ENCODE measurements at places on chromosomes 5 and 9.

DNA sequence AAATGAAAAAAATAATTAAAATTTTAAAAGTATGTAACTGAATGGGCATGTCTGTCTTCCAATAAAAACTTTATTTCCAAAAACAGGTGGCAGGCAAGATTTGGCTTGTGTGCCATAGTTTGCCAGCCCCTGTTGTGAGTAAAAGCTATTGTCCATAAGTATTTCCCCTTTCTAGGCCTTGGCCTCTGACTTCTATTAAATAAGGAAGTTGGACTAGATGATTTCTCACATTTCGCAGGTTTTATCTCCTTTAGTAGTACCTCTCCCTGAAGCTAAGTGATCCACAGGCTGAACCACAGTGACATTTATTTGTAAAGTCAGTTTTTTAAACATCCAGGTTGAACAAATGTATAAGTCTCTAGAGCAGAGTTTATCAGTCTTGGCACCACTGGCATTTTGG, 41.3 kb downstream of the RECK start:
- no peak for DNase-seq
- no peak overlapping the region for H3K27ac ChIP-seq
- H3K4me3 ChIP-seq = no peak overlapping the region
- no peaks in the 10 kb centered on the region for H3K27me3 ChIP-seq

DNA sequence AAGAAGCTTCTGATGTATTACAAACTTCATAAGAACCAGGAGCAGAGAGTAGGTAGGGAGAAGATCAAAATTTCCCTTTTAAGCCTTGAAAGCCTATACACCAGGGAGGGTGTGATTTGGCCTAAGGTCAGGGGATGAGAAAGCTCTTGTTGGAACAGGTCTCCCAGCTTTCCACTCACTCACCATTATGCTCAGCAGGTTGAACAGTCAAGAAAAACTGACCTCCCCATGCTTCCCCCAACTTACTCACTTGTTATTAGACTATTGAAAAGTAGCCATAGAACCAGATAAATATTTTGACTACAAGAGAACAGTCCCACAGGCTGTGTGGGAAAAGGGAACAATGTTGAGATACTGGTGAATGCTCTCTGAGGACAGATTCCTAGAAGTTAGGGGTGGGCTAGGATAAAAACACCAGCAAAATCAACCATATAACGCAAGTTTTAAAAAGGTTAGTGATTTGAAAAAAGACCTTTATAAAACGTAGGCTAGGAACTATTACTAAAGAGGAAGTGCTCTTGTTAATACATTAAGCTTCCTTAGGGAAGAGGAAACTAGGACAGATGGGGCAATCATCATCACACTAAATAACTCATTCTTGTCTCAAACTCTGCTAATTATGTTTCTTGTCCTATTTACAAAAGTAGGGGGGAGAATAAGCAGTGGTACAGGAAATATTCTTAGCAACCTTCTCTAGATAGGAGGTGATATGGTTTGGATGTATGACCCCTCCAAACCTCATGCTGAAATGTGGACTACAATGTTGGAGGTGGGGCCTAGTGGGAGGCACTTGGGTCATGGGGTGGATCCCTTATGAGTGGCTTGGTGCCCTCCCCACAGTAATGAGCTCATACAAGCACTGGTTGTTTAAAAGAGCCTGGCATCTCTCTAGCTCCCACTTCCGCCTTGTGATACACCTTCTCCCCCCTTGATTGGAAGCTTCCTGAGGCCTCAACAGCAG, 31.0 kb downstream of the PCDHGC5 start:
- peaks cover 45% of the 10 kb centered on the region for H3K36me3 ChIP-seq
- no peak overlapping the region for H3K4me3 ChIP-seq
- peaks cover 32% of the 10 kb centered on the region for H3K4me1 ChIP-seq
- H3K27ac ChIP-seq = no peak overlapping the region
- no peaks in the 10 kb centered on the region for H3K27me3 ChIP-seq

DNA sequence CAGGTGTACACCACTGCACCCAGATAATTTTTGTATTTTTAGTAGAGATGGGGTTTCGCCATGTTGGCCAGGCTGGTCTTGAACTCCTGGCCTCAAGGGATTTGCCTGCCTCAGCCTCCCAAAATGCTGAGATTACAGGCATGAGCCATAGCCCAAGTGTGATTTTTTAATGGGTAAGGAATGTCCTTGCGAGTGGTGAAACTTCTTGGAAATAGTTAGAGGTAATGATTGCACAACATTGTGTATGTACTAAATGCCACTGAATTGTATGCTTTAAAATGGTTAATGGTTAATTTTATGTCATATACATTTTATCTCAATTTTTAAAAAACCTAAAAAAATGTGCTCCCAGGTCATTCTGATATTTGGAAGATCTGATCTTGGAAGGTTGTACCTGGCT, 59.9 kb upstream of the IL6ST start:
- H3K4me3 ChIP-seq = no peak overlapping the region
- no peak for DNase-seq
- H3K27me3 ChIP-seq = no peaks in the 10 kb centered on the region
- peaks cover 2% of the 10 kb centered on the region for H3K36me3 ChIP-seq
- H3K27ac ChIP-seq = no peak overlapping the region

- no peak overlapping the region for H3K4me3 ChIP-seq
- H3K27me3 ChIP-seq = peaks cover 10% of the 10 kb centered on the region
- peaks cover 5% of the 10 kb centered on the region for H3K4me1 ChIP-seq
- no peaks in the 10 kb centered on the region for H3K36me3 ChIP-seq
Observed at GRCh38 chr5:82511134-82511533, 233.0 kb upstream of the RPS23 start.

DNA sequence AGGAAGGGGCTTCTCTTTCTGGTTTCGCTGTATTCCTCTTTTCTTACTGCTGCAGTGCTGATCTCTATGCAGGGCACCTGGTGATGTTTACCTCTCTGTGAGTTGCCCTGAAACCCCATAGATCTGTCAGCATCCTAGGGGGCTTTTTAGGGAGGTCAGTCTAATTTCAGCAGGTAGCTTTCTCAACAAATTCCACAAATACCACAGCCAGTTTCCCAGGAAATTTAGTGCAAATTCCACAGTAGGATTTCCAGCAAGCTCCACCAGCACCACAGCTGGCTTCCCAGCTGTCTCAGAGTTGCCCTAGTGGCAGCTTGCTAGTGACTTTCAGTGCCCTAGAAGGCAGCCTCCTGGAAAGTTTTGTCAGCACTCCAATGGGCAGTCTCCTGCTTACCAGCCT, 379.1 kb upstream of the SMC2 start:
- H3K27me3 ChIP-seq = no peaks in the 10 kb centered on the region
- H3K36me3 ChIP-seq = no peaks in the 10 kb centered on the region
- H3K4me1 ChIP-seq = no peaks in the 10 kb centered on the region
- H3K27ac ChIP-seq = no peak overlapping the region
- no peak for DNase-seq
- no peak overlapping the region for H3K4me3 ChIP-seq

DNA sequence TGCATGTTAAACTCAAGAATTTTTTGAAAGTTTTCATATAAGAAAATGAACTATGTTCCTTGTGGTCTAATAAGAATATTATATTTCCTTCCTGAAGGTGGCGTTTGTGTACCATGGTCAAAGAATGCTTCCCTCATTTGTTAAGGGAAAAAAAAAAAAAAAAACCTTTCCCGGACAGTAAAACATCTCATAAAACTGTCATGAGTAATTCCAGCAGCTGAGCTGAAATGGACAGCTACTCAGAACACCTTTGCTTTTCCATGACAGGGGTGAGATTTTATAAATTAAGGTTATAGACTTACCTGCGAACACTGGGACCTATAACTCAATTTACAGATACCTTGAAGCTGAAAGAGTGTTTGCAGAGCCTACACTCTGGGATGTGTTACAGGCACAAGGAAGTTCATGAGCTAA, 113.2 kb upstream of the RANBP3L start:
- no peaks in the 10 kb centered on the region for H3K4me1 ChIP-seq
- H3K27me3 ChIP-seq = peaks cover 7% of the 10 kb centered on the region
- DNase-seq = no peak
- no peak overlapping the region for H3K27ac ChIP-seq
- no peaks in the 10 kb centered on the region for H3K36me3 ChIP-seq

DNA sequence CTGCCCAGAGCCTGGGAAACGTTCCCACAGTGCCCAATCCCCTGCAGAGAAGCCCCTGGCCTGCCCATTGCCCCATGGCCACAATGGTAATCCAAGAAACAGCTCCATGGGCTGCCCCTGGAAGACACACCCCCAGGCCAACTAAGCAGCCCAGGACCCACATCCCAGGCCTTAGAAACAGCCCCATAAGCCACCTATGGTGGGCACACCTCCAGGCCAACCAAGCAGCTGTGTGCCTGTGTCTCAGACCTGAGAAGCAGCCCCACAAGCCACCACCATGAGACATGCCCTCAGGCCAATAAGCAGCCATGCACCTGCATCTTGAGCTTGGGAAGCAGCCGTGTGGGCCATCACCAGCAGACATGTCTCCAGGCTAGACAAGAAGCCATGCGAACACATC, 52.9 kb upstream of the SSBP2 start:
- no peak overlapping the region for H3K27ac ChIP-seq
- no peaks in the 10 kb centered on the region for H3K36me3 ChIP-seq

DNA sequence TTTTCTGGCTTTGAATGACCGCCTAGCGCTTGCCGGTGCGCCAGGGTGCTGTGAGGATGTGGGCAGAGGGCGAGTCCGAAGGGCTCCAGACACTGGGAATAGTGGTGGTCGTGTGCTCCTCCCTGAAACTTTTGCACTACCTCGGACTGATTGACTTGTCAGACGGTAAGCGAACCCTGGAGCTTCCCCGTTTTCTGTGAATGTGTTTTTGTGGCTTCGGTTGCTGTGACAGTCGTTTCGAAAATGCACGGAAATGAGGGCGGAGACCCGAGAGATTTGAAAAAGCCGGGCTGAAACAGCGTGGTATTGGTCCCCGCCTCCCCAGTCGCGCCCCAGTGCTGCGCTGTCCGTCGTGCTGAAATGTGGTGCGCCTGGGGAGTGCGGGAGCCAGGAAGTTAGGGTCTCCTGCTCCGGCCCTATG, 102.5 kb upstream of the GABRP start:
- H3K36me3 ChIP-seq = no peaks in the 10 kb centered on the region
- peak; percentile 78 for DNase-seq
- peaks cover 8% of the 10 kb centered on the region for H3K4me1 ChIP-seq

DNA sequence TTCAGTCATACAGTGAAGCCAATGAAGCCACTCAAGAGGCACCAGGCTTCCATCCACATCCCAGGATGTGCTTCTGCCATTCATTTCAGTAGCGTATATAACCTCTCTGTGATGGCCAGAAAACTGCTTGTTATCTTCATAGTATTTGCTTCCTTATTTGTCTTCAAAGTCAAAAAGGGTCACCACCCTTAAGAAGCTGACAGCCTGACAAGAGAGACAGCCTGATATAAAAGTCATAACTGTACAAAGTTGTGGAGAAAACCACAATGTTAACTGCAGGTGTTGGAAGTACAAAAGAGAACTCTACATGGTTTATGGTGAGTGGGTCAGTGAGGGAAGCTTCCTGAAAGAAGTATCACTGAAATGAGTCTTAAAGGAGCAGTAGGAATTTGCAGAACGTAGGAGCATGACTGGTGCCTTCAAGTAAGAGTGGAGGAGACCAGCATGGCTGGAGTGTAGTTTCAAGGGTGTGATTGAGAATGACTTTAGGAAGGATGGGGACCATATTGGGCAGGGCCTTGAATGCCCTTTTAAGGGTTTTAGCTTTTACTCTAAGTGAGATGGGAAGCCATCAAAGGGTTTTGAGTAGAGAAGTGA, 33.7 kb downstream of the NIM1K start:
- no peak for DNase-seq
- H3K4me1 ChIP-seq = no peaks in the 10 kb centered on the region
- H3K36me3 ChIP-seq = no peaks in the 10 kb centered on the region
- H3K27ac ChIP-seq = no peak overlapping the region
- no peak overlapping the region for H3K4me3 ChIP-seq
- no peaks in the 10 kb centered on the region for H3K27me3 ChIP-seq

DNA sequence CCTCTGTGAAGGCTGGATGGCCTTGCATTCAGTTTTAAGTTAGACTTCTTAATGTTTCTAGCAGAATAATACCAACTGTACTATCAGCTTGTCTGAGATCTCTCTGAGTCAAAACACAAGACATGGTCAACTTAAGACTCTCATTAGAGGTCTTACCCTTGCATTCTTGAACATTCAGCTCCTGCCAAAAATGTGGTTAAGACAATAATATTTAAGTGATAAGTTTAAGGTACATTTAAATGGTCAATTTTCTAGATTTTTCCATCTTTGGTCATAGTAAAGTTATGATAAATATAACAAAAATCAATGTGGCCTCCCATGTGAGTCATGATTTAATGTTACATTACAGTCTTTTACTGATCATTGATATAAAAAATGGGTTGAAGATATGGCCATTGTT, 75.0 kb downstream of the NR2F1 start:
- no peak for DNase-seq
- no peak overlapping the region for H3K27ac ChIP-seq

- H3K27ac ChIP-seq = no peak overlapping the region
- peaks cover 6% of the 10 kb centered on the region for H3K4me1 ChIP-seq
- H3K36me3 ChIP-seq = no peaks in the 10 kb centered on the region
- H3K4me3 ChIP-seq = no peak overlapping the region
- no peak for DNase-seq
Observed at GRCh38 chr5:173568703-173569102, 47.7 kb downstream of the BOD1 start.

DNA sequence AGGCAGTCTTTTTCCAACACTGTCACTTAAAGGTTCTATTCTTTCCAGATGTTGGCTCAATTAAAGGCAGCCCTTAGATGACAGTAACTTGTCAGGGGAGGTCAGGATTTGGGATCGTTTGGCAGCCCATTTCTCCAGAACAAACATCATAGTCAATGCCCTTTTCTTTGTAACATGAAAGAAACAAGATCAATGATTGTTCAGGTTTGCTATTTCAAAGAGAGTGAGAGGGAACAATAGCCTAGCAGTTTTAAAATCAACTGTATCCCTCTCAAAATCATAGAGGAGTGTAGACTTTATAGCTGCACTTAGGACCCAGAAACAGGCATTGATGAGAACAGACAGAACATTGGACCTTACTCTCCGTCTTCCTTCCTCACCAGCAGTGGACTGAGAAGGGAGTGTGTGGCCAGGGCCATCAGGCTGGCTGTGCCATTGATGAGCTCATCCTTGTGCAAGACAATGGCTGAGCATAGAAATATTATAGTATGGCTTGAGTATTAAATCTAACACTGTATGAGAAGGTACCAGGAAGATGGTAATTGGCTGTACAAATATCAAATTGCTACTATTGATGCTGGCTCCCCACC, 130.0 kb downstream of the PIP5K1B start:
- DNase-seq = no peak
- H3K4me3 ChIP-seq = no peak overlapping the region
- no peaks in the 10 kb centered on the region for H3K4me1 ChIP-seq
- no peak overlapping the region for H3K27ac ChIP-seq
- H3K27me3 ChIP-seq = no peaks in the 10 kb centered on the region
- no peaks in the 10 kb centered on the region for H3K36me3 ChIP-seq

DNA sequence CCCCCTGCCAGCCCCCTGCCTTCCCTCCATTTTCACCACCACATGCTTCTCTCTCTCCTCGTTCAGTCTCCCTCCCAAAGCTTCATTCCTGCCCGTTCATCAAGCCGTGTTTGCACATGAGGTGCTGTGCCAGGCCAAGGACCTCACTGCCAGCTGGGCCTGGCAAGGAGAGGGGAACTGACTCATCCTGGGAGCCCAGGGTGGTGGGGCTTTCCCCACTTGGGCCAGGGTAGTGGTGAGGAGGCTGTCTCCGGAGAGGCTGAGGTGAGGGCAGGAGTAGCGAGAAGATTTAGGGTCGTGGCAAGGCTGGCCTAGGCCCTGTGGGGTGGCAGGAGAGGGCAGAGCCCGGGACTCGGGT, 30.4 kb upstream of the NOTCH1 start:
- peak; percentile 19 for DNase-seq
- H3K4me1 ChIP-seq = peaks cover 6% of the 10 kb centered on the region
- no peaks in the 10 kb centered on the region for H3K36me3 ChIP-seq
- H3K27ac ChIP-seq = no peak overlapping the region
- H3K4me3 ChIP-seq = no peak overlapping the region

Data from activated naive CD4-positive, alpha-beta T cell treated with anti-CD3 and anti-CD28 coated beads for 36 hours (primary cell).